NCI-H226 (cell line): ENCODE measurements at places on chromosomes 1 and 21.

GRCh38 chr1:168386949-168387586, 106.4 kb downstream of the TBX19 start:
- peak; percentile 58 for DNase-seq

DNA sequence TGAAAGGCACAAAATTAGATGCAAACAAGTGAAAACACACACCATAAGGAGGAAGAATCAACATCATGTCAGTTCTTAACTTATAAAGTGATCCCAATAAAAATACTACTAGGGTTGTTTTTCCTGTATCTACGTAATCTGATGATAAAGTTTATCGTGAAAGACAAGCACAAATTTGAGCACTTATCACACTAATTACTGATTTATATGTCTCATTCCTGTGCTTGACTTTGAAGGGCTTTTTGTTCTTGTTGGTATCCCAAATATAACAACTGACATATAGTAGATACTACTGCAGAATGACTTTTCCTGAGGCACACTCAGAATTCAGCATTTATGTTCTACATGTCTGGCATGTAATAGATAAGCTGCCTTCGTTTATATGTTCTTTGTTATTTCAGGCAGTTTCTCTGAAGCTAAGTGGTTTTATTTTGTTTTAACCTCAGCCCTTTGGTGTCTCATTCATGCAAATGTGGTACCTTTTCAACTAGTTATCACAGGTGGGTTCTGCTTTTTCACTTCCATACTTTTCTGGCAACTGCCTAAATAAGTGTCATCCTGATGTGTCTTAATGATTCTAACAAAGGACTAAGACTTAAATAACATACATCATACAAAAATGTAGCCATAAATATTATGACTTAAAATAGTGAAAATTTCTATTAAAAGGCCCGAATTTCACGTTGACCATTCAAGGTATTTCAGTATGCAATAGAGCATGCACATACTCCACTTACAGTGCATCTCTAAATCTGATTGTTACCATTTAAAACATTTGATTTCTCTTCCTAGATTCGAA, 73.2 kb downstream of the LRRC8C start:
- DNase-seq, result no peak

GRCh38 chr1:169572187-169572586, 14.1 kb downstream of the F5 start:
- peak; percentile 45 for DNase-seq

DNA sequence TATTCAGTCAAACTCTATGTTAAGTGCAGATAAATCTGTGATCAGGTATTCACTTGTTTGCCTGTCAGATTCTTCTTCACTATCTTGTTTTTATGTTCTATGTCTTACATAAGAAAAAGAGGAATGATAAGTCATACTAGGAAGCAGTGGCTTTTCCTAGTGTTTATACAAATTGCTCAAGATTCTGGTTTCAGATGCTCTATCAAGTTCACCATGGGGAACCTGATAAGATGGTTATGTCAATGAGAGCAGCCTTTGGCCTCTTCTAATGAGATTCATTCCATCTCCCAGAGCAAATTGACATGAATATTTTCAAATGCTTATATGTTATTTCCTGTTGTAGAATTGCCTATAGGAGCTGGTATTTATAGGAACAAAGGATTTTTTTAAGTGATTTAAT, 218.8 kb upstream of the TMPRSS15 start:
- peak; percentile 33 for DNase-seq

DNA sequence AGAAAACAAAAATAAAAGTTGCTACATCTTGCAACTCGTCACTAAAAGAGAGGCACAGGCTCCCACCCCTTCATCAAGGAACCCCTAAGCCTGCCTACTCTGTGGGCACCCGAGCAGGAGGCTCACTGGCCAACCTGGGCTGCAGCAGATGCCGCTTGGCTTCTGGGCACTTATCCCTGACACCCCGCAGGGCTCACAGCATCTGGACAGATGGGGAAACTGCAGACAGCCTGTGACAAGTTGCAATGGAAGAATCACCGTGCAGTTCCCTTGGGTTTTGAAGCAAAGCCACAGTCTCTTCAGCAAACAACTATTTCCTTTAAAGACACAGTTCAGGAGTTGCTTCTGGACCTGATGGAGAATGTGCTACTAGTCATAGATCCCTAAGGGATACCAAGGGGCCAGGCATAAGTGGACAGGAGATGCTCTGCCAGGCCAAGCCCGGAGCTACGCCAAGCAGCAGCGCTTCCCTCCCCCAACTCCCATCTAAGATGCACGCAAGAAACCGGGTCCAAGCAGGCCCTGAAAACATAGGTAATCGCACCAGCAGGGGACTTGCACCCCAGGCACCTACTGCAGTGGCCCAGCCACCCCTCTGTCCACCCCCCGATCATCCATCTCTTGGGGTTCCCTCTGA, 170.6 kb downstream of the NPHP4 start:
- DNase-seq, result no peak

DNA sequence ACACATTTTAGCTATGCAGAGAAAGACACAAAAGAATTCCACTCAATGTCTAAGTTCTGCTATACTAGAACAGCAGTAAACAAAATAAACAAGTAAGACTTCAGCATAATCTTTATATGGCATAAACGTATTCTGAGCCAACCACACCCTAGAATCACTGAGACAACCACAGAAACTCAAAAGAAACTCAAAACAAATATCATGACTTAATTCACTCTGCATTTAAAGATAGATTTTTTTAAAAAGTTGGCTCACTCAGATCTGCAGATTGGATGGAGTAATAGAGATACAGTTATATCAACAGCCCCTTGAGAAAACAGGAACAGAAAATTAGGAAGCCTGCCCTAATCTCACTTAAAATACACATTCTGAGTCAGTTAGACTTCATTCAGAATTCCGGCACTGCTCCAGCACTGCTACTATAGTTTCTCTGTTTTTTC, 95.0 kb downstream of the COL24A1 start:
- no peak for DNase-seq

DNA sequence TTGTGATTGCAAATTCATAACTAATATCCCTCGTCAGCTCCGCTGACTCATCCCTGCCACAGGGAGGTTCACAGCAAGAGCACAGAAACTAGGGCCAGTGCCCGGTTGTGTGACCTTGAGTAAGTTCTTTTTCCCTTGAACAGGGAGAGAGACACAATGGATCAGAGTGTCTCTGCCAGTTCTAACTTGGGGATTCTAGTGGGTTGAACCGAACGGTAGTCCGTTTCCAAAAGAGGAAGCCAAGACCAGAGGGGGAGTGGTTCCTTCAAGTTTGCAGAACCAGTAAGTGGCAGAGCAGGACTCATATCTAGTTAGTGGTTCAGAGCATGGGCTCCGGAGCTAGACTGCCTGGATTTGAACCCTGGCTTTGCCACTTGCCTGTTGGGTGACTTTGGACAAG, 4.9 kb upstream of the SHISA4 start:
- no peak for DNase-seq

DNA sequence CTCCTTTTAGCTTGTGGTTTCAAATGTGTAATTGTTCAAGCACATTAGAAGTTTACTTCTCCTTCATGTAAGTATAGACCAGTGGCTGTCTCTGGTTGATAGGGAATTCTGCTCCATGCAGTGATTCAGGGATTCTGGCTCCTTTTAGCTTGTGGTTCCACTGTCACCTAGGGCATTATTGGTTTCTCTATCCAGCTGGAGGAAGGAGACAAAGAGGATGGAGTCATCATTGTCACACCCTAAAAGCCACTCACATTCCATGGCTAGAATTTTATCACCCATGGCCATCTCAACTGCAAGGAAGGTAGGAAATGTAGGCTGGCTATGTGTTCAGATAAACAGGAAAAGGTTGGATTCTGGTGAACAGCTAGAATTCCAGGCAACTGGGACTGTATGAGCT, 131.2 kb downstream of the URB2 start:
- DNase-seq, result no peak

GRCh38 chr1:55140137-55140536, 75.0 kb downstream of the USP24 start:
- no peak for DNase-seq

DNA sequence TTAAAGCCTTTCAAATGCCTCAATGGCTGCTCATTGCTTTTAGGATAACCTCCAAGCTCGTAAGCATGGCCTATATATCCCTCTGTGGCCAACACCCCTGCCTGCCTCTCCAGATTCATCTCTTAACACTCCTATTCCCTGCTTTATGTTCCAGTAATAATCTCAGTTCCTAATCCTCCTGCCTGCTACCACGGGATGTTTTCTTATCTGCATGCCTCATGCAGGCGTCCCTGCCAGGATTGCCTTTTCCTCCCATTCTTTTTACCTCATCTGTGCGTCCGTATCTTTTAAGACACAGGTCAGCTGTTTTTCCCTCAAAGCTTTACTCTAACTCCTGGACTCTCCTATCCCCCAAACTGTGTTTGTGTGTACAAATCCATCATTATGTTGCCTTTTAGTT, 36.1 kb downstream of the ZBTB40 start:
- no peak for DNase-seq

DNA sequence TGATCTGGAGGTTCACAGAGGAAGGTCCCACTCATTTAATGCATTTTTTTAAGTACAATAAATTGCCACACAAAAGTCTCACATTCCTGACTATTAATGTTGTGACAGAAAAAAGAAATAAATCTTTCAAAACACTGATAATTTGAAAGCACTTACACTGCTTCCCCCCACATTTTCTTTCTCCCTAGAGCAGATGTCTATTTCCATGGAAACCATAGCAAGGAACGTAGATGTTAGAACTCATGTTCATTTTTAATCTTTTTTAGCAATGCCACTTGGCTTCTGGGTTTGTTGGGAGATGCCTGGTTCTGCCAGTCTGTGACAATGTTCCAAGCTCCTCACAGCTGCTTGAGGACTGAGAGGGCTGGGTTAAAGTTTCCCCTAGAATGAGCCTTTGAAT, 1.9 kb upstream of the STMN1 start:
- DNase-seq, result no peak

DNA sequence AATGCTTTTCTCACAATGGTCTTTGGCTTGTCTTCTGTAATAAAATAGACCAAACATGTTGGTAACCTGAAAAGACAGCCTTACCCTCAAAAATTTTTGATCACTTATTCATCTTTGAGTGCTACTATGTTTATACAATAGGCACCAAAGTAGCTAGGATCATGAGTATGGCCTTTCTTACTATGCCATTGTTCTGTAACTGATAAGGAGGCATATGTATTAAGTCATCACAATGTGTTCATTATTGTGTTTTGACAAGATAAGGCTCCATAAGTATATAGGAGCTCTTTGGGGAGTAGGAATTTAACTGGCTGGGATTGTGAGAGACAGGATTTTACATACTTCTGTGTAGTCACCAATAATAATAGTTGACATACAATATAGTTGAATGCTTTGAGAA, 675 bp downstream of the TMCO2 start:
- peak; percentile 46 for DNase-seq

- DNase-seq, result no peak
These were observed 51.3 kb downstream of the ZNHIT6 start for GRCh38 chr1:85656948-85657347.
